ENCODE measurements at places on chromosomes 12 and 14.
A peak's percentile ranks its signal among the peaks of the same experiment; 100 is the strongest.

- no peak for DNase-seq
Measured at GRCh38 chr14:102264355-102264754, 40.6 kb downstream of the MOK start.

GRCh38 chr12:107921062-107921461 is 146.6 kb downstream of the ASCL4 start:
- no peak for DNase-seq

DNA sequence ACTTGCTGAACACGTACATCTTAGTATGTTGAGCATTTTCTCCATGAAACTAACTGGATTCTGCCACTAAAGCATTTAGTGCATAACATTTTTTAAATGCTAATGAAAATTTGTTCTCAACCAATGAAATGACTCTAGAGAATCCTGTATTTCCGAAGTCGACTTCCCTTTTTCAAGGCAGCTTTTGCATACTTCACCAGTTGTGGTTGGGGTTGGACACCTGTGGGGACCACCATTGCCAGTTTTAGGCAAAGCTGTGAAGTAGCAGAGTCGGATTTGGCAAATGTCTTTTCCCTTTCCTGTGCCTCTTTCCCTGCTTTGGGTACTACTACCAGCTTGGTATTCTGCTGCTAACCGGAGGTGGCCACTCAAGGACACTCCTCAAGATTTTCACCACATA is 349.2 kb downstream of the BCAT1 start:
- no peak for DNase-seq

DNA sequence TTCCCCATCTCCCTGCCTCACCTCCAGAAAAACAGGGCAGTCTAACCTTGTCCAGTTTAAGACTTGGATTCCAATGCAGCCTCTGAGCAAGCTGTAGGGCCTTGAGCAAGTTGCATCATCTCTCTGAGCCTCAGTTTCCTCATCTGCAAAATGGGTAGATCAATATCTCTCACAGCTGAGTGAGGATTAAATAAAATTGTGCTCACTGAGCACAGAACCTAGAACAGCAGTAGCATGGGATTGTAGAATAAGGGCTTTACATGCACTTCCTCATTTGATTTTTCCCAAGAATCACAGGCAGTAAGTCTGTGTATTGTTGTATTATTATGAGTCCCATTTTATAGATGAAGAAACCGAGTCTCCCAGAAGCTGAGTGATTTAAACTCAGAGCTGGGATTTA is 2.0 kb downstream of the DTX1 start:
- DNase-seq: no peak

DNA sequence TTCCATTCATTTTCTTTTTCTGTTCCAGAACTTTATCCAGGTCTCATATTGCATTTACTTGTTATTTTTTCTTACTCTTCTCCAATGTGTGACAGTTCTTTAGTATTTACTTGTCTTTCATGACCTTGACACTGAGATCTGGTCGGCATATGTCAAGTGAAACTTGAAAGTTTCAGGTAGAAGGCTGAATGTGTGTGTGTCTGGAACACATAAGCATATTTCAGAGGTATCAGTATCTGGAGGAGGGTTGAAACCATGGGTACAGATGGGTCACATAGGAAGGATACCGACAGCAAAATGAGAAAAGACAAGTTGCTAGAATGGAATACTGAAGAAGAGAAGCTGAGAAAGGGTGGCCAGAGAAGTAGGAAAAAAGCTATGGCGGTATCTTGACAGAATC is 22.5 kb upstream of the PTGDR start:
- no peak for DNase-seq

DNA sequence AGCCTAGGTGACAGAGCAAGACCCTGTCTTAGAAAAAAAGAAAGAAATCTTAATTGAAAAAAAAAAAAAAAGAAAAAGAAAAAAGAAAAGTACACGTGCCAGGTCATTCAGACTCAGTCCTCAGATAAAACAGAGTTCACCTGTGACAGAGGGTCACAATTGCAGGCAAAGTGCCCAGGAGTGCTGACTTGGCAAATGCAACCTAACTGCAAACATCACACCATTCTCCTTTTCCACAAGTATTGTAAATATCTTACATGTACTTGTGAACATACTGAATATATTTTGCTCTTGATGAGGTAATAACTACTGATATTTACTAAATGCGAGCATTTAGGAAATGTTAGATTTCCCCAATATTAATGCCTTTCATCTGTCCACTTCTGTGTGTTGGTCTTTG is 9.0 kb upstream of the COL2A1 start:
- no peak for DNase-seq

DNA sequence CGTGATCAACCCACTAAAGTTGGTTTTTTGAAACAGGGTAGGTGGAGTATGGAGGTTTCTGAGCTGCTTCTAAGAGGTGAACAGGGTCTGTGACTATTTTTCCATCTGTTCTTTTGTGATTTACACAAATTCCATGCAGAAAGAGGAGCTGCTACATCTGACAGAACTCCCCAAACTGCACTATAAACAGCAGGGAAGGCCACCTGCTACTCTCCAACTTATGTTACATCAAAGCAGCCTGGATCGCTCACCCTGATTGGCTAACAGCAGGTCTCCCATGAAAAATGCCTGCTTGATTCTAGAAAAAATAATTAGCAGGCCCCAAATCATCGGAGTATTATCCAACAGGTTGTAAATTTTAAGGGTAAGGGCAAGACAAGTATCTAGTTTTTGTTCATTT is 282.9 kb upstream of the FLRT2 start:
- no peak for DNase-seq

- DNase-seq: no peak
Measured at GRCh38 chr14:57560681-57561080, 67.0 kb upstream of the CCDC198 start.

- DNase-seq: no peak
Measured at GRCh38 chr12:128387811-128388422, 120.9 kb downstream of the TMEM132C start.

DNA sequence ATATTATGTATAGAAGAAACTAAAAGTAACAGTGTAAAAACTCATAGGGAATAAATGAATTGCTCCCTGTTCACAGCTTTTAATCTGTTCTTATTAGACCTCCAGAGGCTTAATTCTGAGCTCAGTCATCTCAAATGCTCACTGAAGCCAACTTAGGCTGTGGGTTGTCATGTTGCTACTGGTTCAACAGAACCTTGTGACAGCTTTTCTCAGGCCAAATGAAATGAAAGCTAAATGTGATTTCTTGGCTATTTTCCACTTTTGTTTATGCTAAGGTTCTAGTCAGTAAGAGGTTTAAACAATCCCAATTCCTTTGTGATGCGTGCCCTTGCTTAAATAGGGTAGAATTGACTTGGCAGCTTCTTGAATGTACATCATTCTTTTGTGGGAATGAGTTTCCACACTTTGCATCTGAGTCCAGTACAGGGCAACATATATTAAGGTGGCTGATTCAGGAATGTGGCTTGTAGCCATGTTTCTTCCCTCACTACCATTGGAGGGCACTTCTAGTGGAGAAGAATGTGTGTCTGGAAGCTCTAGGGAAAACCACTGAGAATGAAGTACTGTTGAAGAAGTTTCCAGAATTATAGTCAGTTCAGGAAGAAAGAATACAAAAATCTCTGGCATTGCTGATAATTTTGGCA is 156.4 kb downstream of the NEDD1 start:
- no peak for DNase-seq

DNA sequence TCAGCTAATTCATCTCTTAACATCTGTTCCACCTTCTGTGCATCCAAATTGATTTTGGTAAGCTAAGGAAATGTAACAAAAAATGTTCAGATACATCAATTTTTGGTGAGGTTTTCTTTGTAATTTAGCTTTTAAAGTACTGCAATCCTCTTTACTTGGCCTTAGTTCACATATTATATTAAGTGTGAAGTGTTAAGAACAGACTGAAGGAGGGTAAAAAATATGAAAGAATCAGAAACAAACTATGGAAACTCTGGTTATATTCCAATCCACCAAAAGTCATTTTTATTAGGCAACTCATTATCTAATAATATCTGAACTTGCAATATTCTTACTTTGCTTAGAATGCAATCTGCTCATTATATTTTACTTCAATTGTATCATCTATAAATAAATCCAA is 49.1 kb downstream of the CEP290 start:
- no peak for DNase-seq

- DNase-seq: no peak
Measured at GRCh38 chr12:30120522-30120921, 336.8 kb upstream of the TMTC1 start.

DNA sequence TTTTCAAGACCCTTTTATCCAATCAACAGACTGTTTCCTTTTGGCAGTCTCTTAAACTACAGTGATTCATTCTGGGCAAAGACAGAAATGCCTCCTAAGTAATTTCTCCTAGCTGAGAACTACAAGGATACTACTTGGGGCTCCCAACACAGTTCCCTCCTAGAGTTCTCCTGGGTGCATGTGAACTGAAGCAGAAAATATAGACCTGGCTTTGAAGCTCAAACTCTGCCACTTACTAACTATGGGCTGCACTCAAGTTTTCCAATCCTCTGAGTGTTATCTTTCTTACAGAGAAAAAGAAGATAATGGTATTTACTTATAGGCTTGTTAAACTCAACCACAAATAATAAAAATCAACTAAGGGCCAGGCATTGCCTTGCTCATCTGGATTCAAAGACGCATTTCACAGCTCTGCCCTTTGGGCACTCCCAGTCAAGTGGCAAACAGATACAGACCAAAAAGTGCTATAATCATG is 97.6 kb downstream of the EFCAB11 start:
- no peak for DNase-seq

- no peak for DNase-seq
Measured at GRCh38 chr12:62865937-62866336, 69.0 kb downstream of the PPM1H start.

GRCh38 chr14:21910260-21910659 is 236.6 kb upstream of the OR4E1 start:
- no peak for DNase-seq

- DNase-seq: no peak
Measured at GRCh38 chr14:22266142-22266442, 322.9 kb downstream of the DAD1 start.

DNA sequence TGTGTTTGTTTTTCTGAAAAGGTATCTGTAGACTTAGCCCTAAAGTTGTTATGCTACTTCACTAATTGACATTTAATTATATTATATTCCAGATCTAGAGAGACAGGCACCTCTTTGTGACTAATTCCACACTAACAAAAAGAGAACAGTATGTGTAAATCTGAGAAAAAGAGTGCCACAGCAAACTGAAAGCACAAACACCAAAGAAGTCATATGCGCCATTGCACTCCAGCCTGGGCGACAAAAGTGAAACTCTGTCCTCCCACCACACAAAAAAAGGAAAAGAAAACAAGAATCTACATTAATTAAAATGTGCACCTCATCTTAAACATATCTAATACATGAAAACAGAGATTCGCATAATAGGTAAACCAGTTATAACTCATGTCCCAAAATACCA is 4.4 kb upstream of the CSRNP2 start:
- DNase-seq: no peak

DNA sequence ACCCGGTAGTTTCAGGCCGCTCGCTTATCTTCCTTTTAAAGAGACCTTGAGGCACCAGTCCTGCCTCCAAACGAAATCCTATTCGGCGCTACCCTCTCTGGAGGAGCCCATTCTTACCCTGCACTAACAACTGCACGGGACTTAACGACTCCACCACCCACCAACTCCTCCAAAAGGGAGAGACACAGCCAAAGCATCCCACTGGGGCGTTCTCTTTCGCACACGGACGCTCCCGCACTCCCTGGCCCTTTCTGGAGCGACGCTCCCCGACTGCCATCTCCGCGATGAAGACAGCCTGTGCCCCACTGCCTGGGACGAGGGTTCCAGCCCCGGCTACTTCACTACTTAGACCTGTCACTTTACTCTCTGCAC is 650 bp downstream of the GALC start:
- DNase-seq: peak; percentile 9

GRCh38 chr12:24201258-24201970 is 251.9 kb upstream of the SOX5 start:
- no peak for DNase-seq

- no peak for DNase-seq
Measured at GRCh38 chr14:39267608-39268005, 33.9 kb downstream of the MIA2 start.

GRCh38 chr14:104436047-104436591 is 143.4 kb upstream of the C14orf180 start:
- DNase-seq: no peak

DNA sequence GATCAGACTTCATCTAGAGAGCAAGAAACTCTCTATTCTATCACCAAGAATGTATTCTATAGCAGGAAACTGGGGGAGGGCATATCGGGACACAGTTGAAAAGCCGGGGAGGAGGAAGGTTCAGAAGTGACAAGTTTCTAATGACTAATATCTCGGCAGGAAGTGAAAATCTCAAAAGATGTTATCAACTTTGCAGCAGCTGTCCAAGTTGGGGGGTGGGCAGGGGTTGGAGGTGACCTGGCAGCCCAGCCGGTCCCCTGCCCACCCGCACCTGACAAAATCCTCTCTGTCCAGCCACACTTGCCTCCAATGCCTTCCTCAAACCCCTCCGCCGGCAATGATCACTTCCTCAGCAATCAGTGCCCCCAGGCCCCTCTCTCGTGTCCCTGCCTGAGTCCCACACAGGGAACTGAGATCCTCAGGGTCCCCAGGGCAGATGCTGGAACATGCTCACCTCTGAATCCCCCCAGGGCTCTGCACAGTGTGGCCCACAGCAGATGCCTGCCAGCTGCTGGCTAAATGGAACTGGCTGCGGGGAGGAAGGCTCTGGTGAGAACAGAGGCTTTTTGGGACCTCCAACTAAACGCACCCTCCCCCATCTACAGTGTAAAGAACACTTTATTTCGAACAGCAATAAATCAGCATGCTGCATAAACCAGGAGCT is 43.9 kb downstream of the CCDC88C start:
- peak; percentile 50 for DNase-seq

GRCh38 chr12:13603953-13604352 is 377.4 kb downstream of the GRIN2B start:
- no peak for DNase-seq

DNA sequence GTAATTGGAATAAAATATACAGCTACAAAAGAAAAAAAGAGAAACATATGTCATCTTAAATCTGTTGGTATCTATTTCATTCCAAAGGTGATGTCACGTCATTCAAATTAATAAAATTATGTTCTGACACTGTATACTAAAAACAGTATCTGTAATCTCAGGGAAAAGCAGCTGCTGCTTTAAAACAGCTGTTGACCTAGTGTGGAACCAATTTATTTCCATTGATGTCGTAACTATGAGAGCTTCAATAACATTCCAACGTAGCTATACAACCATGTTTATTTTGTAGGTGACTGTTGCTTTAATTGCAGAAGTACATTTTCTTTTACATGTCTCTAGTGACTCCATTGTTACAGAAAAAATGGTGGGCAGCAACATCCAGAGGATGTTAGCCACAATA is 571.7 kb downstream of the RPS29 start:
- no peak for DNase-seq

GRCh38 chr12:108712925-108713203 is 18.5 kb downstream of the CORO1C start:
- DNase-seq: no peak

DNA sequence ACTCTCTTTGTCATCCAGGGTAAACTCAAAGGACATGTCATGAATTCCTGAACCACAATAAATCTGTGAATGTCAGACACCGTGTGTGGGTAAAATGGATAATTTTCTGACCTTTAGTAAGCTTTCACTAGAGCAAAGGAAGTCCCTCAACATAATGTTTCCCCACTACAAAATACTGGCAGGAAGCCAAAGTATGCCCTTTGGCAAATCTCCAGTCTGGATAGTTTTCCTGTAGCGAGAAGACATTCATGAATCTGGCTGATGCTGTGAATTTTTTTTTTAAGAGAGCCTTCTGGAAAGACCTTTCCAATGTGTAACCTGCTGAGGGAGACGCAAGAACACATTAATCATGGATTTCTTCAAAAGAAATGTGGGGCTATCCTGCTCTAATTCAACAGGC is 389.6 kb upstream of the DDHD1 start:
- no peak for DNase-seq

Measured in activated T-helper 1 cell treated with anti-CD3 and anti-CD28 coated beads, Interleukin-12 subunit alpha, Interleukin-12 subunit beta, Interleukin-2, Interleukin-4 antibody, amounts not matched to agents 30 ng/mL and 10 ng/mL and 1 ng/mL, durations not matched to agents 14 hours and 24 hours and 36 hours (primary cell).